MCF 10A (cell line): ENCODE measurements at places on chromosomes 7 and 10.

GRCh38 chr10:79176949-79177602 is 108.3 kb downstream of the ZMIZ1 start:
- no peak for DNase-seq

- DNase-seq, result no peak
These were observed 686.9 kb upstream of the FOXK1 start for GRCh38 chr7:3995187-3995586.

GRCh38 chr7:84372155-84372621 is 177.6 kb upstream of the SEMA3A start:
- DNase-seq, result peak; percentile 68

DNA sequence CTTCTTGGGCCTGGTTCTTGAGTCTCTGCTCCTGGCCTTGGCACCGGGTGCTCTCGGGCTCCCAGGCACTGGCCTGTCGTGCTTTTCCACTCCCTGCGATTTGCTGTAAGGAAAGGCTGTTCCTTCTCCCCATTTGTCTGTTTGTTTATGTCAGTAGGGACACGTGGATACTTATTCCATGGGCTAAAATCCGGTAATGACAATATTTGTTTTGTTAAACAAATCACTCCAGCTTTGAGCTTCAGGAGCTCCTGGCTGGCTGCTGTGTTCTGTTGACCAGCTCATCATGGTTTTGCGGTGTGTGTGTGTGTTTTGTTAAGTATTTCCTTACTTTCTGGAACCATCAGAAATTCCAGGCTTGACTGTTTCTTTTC is 17.5 kb upstream of the JAKMIP3 start:
- no peak for DNase-seq

- DNase-seq, result no peak
These were observed 229.6 kb downstream of the PHF14 start for GRCh38 chr7:11203224-11203623.

GRCh38 chr7:151240536-151240935 is 8.0 kb downstream of the SMARCD3 start:
- no peak for DNase-seq

DNA sequence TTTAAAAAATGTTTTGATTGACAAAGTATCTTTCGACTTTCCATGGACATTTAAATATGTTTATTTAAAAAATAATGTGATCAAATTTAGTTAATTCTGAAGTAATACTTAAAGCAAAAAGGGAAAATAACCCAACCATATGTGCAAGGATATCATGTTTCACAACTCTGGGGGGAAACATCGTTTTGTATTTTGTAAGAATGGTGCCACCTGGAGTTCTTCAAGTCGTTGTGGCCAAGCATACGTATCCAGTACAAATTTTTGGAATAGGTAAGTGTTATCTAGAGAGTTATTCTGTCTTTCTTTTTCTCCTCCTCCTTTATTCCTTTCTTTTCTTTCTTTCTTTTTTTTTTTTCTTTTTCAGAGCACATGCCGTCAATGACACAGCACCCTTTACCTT is 176.2 kb upstream of the CSTF2T start:
- DNase-seq, result no peak

- DNase-seq, result no peak
These were observed 69.5 kb upstream of the IL6 start for GRCh38 chr7:22657479-22657878.

- DNase-seq, result no peak
These were observed 7.8 kb upstream of the SCD start for GRCh38 chr10:100339236-100339635.
